ENCODE measurements at places on chromosomes 16 and 17.

DNA sequence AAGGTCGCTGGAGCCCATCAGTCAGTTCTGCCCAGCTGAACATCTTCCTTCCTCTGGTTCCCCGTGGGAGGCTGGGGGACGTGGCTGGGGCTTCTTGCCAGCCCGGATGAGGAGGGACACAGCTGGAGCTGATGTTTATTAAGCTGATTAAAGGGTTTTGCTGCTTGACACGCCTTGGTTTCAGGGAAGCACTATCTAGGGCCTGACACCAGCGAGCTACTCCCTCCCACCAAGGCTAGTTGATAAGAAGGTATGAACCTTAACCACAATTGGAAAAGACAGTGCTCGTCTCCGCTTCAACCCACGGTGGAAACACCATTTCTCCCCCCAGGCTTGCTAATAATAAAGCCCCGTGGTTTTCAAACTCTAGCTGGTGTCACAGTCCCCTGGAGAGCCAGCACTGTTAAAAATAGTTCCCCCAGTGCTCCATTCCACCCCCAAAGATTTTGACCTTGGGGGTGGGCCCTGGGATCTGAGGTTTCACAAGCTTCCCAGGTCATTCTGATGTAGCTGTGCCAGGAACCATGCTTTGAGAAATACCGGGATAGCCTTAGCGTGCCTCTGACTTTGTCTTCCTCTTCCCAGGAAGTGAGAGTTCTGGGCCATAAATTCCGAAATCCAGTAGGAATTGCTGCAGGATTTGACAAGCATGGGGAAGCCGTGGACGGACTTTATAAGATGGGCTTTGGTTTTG is 5.5 kb downstream of the DHODH start:
- DNase-seq, result no peak

GRCh38 chr17:11719856-11720255 is 121.6 kb downstream of the DNAH9 start:
- DNase-seq, result no peak

DNA sequence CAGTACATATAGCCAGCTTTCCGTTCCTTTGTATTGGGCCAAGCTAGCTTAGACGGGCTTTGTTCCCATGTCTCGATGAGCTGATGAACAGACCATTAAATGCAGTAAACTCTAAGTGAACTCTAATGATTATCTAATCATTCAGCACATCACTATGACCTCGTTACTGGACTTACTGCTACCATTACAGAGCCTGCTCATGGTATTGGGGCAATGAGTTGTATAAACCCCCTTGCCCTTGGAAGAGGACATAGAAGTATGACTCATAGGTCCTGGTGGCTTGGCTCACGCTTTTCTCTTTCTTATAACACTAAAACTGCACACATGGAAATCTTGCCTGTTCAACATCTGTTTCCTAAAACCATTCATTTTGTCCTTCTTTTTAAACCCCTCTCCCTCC is 93.6 kb upstream of the DYNLRB2 start:
- DNase-seq, result no peak

- no peak for DNase-seq
These were observed 513 bp upstream of the TBX21 start for GRCh38 chr17:47732399-47733046.

DNA sequence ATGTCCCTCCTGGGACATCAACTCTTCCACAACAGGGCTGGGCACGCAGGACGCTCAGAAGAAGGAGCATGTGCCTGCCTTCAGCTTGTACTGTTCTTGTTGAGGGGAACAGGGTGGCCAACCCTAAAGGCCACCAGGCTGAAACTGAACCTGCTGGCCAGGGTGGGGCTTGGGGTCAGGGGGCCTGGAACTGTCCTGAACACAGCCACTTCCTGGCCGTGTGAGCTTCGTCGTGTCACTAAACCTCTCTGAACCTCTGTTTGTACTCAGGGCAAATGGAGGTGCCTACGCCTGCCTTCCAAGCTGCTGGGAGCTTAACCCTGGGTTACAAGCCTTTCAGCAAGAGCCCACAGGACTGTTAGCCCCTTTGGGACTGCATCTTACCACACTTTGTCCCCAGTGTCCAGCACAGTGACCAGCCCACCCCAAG is 6.7 kb downstream of the ARHGAP27 start:
- no peak for DNase-seq

DNA sequence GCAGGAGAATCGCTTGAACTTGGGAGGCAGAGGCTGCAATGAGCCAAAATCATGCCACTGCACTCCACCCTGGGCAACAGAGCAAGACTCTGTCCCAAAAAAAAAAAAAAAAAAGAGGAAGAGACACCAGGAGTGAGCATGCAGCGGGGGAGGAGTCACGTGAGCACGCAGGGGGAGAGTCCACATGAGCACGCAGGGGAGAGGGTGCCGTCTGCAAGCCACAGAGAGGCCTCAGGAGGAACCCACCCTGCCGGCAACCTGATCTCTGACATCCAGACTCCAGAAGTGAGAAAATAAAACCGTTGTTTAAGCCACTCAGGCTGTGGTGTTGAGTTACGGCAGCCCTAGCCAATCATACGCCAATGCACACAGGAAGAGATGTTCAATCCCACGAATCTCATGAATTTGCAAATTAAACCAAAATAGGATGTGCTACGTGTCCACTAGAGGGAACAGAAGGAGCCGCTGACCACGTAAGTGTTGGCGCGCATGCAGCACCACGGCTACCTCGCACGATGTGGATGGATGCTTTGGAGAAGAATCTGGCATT is 42.2 kb downstream of the CCDC57 start:
- peak; percentile 90 for DNase-seq

DNA sequence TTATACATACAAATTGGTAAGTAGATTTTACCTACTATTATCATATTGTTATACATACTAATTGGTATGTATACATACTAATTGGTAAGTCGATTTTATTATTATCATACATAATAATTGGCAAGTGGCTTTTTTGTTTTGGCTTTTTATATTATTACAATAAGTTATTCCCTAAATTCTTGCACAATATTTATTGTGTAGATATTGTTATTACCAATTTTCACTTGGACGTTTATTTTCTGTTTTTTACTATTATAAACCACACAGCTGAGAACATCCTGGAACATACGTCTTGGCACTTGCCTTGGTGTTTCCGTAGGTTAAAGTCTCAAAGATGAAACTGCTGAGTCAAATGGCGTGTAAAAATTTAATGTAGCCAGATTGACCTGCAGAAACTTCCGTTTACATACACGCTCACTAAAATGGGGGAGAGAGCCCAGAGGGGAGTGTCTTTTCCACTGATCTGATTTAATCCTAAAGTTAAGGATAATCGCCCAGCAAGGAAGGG is 18.9 kb downstream of the GNGT2 start:
- no peak for DNase-seq

DNA sequence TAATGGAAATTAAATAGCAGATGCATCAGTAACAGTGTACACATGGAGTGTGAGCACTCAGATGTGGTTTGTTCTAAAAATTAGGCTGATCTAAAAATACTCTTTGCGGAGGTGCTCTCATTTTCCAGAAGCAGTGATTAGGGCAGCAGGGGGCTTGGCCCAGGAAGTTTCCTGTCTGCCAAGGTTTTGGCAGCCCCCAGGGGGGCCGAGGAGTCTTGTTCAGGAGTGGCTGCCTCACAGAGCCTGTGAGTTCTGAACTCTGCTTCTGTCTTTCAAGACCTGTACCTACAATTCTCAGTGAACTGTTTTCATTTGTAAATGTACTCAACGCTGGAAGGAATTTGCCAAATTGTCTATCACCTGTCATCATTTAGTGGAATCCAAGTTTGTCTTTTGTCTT is 388.4 kb upstream of the CDH11 start:
- no peak for DNase-seq

DNA sequence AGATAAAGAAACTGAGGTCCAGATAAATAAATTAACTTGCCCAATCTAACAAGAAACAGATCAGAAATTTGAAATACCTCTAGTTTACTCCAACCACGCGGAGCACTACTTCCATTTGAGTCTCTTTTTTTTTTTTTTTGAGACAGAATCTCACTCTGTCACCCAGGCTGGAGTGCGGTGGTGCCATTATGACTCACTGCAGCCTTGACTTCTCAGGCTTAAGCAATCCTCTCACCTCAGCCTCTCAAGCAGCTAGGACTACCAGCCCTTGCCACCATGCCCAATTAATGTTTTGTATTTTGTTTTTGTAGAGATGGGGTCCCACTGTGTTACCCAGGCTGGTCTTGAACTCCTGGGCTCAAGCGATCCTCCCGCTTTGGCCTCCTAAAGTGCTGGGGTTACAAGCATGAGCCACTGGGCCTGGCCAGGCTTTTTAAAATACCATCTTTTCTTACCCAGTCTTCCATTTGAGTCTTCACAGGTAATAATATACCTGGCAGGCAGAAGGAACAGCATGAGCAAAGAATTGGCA is 3.3 kb upstream of the NACA2 start:
- DNase-seq, result no peak

GRCh38 chr16:69413045-69413664 is 11.3 kb upstream of the CYB5B start:
- DNase-seq, result no peak

DNA sequence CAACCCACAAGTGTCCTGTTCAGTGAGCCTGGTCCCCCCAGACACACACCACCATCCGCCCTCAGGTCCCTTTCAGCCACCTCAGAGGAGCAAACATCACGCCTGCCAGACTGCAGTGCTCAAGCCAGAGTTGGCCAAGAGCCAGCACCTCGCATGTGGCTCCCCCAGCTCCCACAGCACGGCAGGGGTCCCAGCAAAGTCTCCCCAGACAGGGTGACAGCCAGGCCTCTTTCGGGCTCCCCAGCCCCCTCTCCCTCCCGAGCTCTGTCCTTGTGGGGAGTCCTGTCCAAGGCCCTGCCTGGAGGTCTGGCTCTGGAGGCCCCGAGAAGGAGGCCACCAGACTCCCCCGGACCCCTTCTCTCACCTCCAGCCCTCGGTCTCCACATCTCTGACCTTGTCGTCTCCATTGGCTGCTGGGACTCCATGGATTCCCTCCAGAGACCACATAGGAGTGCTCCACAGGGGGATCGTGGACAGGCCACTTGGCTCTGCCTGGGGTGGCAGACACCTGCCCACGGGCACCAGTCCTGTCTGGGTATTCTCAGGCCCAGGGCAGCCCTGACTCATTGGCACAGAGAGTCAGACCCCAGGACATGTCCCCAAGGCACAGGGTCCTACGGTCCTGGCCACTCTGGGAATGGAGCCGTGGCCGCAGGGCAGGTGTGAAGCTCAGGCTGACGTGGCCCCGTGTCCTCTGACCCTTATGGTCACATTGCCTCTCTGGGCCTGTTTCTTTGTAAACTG is 1.8 kb upstream of the MYADML2 start:
- DNase-seq, result no peak

GRCh38 chr16:4273858-4274311 is 1.1 kb upstream of the TFAP4 start:
- no peak for DNase-seq

DNA sequence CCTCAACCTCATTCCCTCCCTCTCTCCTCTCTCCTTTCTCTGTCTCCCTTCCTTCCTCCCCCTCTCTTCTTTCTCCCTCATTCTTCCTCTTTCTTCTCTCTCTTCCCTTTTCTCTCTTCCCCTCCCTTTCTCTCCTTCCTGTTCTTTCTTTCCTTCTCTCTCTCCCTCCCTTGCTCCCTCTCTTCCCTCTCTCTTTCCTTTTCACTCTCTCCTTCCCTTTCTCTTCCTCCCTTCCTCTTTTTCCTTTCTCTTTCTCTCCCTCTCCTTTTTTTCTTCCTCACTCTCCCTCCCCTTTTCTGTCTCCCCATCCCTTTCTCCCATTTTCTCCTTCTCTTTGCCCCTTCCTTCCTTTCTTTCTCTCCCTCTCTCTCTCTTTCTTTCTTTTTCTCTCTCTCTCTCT is 7.9 kb upstream of the ELAC2 start:
- DNase-seq, result no peak

DNA sequence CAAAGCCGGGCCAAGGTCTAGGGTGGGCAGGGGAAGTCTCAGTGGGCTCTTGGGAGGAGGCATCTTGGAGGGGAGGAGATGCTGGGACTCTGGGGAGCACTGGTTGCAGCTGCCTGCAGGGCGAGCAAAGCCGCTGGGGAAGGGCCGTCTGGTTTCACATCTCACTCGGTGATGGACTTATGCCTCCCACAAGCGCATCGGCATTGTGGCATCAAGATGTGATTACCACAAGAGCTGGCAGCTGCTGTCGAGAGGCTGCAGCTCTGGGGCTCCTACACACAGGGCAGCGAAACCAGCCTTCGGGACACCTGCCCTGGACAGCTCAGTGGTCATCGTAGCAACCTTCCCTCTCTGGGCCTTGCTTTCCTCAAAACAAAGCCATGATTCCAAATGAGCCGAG is 3.1 kb upstream of the KCNJ12 start:
- no peak for DNase-seq

DNA sequence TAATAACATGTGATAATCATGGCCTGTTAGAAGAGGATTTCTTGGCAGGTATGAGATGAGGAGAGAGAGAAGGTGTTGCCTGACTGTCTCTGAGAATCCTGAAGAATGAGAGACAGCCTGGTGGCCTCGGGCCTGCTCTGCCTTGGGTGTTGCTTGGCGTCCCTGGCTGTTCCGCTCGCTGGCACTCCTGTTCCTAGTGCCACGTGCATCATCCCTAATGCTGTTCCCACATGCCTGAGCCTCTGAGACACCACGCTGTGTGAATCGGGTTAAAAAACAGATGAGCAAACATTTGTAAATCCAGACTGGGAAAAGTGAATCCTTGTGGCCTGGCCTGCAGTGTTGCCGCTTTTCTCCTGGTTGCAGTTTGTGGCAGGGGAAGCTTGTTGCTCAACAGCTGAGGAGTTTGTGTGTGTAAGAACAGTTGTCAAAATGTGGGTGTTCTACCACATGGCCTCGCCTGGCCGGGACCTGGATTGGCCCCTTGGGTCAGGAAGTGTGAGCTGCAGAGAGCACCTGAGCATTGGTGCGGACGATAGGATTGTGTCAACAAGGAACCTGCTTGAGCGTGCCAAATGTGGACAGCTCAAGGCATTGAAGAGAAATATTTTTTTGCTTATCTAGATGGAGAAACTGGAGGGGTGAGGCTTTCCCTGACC is 22.0 kb downstream of the UBN1 start:
- DNase-seq, result no peak

DNA sequence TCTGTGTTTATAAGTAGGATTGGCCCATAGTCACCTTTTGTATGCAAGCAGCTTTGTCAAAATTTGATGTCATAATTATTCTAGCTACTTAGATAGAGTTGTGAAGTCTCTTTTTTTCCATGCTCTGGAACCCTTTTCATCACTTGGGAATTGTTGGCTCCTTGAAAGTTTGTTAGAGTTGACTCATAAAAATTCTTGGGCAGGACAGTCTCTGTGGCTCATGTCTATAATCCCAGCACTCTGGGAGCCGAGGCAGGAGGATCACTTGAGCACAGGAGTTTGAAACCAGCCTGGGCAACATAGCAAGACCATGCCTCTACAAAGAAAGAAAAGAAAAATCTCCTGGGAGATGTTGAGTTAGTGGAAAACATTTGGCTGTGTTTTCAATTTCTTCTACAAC is 45.7 kb upstream of the MRC2 start:
- no peak for DNase-seq

Data from suppressor macrophage (primary cell).